Globus pallidus (tissue), 1 donor: ENCODE measurements at places on chromosomes 13 and 19.

- DNase-seq, result no peak
Measured at GRCh38 chr19:15469513-15470297, 5.4 kb upstream of the RASAL3 start.

- no peak for DNase-seq
Measured at GRCh38 chr19:34500656-34501120, 19.1 kb downstream of the WTIP start.

DNA sequence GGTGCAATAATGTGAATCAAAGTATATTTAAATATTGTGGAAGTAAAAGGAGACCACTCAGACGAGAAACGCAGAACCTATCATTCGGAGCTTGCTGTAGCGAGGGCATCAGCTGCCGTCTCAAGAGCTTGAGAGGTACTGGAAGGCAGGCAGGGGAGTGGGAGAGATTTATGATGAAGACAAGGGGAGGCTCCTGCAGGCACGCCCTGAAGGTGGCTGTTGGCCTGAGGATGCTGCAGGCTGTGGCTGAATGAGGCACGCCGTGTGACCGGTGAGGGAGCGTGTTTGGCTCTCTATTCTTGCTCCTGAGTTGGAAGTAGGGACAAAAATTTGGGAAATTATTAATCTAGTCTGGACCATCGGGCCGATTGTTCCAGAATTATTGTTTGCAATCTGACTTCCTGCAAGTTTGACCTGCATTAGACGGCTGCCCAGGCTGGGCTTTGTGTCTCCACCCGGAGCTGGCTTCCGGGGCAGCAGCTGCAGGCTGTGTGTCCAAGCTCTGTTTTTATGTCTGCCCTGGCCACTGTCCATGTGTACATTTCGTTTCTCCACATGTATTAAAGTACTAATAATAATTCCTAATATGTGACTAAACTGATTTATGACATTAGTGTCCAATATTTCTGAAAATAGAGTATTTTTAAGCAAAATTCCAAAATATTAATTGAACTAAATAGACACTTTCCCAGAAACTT lies 91.1 kb upstream of the ANKRD10 start:
- peak; percentile 9 for DNase-seq

DNA sequence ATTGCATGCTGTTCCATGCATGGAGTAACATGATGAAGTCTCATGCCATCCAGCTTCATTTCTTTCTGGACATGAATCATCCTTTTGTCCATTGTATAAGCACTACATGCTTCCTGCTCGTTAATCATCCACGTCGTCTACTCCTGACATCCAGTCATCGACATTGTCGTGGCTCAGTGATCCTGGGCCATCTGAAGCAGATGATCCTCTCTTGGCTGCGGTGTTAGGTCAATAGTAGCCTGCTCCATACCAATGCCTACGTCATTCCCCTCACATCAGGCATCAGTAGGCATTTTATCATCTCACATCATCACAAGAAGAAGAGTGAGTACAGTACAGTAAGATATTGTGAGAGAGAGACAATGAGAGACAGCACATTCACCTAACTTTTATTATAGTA lies 7.9 kb upstream of the MYO16 start:
- DNase-seq, result no peak

DNA sequence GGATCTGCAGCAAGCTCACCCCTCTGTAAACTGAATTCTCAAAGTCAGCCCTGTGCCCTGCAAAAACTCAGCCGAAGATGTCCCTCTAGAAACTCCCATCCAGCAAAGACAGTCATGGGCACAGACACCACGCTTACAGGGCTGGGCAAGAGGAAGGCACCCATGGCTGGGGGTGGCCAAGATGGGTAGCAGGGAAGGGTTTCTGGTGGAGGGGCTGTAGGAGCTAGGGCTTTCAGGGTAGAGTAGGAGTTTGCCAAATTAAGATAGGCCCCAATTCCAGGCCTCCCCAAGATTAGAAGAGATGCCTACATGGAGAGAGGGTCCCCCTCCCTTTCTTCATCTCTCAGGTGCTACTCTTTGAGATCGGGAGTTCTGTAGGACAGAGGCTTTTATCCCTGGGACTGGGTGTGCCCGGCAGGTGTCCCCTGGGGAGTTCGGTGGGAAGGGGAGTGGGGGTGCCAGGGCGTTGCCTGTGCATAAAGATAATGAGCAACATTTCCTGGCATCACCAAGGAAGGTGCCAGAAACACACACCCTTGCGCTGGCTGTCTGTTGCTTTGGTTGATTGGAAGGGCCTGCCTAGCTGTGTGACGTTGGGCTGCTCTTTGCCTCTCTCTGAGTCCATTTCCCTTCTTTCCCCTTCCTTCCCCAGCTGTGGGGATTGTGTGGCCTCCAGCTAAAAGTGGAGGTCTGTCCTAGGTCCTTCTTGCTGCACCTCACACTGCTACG lies 9.4 kb downstream of the NRTN start:
- DNase-seq, result no peak

DNA sequence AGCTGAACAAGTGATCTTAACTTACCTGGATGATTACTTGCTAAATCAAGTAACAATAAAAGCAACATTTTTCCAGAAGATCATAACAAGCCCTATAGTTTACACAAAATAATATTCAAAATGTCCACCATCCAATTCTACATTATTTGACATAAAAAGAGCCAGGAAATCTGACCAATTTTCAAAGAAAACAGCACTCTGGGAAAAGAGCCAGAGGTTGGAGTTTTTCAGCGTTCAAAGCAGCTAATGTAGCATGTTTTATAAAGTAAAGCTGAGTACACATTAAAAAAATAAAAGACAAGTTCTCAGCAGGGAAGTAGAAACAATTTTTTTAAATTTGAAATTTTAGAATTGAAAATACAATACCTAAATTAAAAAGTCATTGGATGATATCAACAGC lies 62.6 kb downstream of the UFM1 start:
- DNase-seq, result no peak

DNA sequence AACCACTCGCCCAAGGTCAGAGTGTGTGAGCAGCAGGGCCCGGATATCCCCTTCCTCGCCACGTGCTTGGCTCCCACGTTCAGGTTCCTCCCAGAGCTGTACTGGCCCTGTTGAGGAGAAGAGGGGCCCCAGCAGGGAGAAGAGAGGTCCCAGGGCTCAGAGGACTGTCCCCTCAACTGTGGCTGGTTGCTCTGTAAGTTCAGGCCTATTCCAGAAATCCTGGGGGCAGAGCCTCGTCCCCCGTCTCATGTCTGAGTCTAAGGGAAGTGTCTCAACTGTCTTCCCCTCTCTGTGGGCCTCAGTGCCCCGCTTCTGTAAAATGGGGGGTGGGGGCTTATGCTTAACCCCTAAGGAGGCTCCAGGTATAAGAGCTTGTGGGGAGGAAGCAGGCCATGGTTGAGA lies 3.9 kb downstream of the PPP5C start:
- DNase-seq, result no peak

DNA sequence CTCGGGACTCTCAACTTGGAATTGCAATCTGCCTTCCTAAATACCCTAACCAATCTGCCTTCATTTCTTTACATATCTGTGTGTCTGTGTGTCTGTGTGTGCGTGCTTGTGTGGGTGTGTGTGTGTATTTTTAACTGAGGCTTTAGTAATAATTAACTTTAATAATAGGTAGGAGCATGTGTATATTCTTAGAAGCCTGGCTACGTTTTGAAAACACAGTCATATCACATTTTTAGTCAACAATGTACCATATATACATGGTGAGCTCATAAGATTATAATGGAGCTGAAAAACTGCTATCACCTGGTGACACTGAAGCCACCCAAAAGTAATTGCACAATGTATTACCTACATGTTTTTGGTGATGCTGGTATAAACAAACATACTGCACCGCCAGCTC lies 65.4 kb upstream of the ATXN8OS start:
- no peak for DNase-seq

DNA sequence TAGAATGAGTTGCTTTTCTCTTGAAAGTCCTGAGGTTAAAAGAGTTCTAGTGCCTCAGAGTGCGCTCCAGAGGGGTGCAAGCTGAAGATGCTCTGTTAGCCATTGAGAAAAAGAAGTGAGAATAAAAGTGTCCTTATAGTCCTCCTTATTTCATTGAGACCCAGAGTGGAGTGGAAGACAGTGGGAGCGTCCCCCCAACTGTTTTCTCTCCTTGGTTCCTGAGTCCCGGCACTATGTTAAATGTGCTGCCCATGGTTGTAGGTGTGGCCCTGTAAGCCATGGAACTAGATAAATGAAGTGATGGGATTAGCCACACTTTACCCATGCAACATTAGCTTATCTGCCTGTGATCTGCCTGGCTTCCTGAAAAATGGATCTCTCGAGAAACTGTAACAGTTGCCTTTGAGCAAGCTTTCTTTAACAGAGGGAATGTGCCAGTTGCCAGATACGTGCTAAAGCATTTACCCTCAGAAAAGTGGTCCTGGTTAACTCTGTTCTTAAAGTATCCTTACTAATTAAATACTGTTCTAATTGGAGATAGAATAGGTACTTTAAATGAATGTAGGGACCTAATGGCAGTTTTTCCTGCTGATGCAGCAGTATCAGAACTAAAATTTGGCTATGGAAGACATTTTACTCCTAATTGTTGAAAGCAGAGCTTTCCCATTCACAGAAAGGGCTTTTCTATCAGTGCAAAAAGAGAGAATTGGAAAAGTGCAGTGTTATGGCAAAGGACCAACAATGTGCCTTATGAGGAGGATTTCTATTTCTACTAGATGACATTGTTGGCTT lies 21.4 kb upstream of the PSG9 start:
- no peak for DNase-seq

GRCh38 chr13:113589961-113590339 lies 5.4 kb downstream of the TFDP1 start:
- DNase-seq, result no peak

- DNase-seq, result no peak
Measured at GRCh38 chr19:52665529-52665928, 27.4 kb upstream of the ZNF83 start.

GRCh38 chr19:14821937-14822336 lies 13.0 kb downstream of the OR7A5 start:
- DNase-seq, result no peak

GRCh38 chr13:73832128-73832588 lies 302.0 kb downstream of the KLF12 start:
- no peak for DNase-seq

DNA sequence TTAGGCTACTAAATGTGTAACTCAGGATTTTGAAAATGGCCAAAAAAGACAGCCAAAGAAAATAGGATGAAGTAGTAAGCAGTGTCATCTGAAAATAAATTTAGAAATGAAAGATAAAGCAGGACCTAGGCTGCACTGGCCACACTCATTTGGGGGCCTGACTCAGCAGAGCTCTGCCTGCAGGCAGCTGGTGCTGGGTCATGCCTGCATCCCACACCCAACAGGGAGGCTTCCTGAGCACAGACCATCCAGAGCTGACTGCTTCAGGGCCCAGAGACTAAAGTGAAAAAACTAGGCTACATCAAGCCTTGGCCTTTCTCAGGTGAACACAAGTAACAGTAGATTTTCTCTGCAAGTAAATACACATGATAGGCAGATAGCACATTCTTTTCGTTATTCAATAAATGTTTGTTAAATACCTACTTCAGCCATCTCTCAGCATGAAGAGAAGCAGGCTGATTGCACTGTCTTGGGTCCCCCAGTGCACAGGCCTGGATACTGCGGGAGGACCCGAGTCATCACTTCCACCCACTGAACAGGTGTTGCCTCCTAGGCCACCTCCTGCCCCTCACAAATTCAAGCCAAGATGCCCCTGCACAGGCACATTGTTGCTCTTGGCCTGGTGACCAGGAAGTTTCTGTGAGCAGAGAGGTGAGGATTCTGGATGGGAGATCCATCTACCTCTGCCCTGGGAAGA lies 284.0 kb downstream of the OXGR1 start:
- no peak for DNase-seq

- DNase-seq, result peak; percentile 33
Measured at GRCh38 chr13:66745307-66745706, 484.8 kb downstream of the PCDH9 start.

- DNase-seq, result no peak
Measured at GRCh38 chr13:109745060-109745459, 41.3 kb downstream of the IRS2 start.

DNA sequence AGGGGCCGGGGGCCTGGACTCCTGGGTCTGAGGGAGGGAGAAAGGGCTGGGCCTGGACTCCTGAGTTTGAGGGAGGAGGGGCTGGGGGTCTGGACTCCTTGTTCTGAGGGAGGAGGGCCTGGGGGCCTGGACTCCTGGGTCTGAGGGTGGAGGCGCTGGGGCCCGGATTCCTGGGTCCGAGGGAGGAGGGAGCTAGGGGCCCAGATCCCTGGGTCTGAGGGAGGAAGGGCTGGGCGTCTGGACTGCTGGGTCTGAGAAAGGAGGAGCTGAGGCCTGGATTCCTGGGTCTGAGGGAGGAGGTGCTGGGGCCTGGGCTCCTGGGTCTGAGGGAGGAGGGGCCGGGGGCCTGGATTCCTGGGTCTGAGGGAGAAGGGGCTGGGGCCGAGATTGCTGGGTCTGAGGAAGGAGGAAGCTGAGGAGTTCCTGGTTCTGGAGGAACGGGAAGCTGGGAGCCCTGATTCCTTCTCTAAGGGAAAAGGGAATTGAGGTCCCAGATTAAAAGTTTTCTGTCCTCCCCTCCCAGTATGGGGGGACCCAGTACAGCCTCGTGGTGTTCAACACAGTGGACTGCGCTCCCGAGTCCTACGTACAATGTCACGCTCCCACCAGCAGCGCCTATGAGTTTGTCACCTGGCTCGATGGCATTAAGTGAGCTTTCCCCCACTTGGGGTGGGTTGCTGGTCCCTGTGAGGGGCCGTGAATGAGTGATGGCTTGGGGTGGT lies 721 bp downstream of the MED25 start:
- no peak for DNase-seq

GRCh38 chr13:106630162-106630561 lies 62.2 kb upstream of the ARGLU1 start:
- DNase-seq, result no peak

GRCh38 chr19:15251749-15252397 lies 19.6 kb upstream of the EPHX3 start:
- DNase-seq, result no peak

- no peak for DNase-seq
Measured at GRCh38 chr13:33109271-33109697, 93.1 kb downstream of the KL start.

DNA sequence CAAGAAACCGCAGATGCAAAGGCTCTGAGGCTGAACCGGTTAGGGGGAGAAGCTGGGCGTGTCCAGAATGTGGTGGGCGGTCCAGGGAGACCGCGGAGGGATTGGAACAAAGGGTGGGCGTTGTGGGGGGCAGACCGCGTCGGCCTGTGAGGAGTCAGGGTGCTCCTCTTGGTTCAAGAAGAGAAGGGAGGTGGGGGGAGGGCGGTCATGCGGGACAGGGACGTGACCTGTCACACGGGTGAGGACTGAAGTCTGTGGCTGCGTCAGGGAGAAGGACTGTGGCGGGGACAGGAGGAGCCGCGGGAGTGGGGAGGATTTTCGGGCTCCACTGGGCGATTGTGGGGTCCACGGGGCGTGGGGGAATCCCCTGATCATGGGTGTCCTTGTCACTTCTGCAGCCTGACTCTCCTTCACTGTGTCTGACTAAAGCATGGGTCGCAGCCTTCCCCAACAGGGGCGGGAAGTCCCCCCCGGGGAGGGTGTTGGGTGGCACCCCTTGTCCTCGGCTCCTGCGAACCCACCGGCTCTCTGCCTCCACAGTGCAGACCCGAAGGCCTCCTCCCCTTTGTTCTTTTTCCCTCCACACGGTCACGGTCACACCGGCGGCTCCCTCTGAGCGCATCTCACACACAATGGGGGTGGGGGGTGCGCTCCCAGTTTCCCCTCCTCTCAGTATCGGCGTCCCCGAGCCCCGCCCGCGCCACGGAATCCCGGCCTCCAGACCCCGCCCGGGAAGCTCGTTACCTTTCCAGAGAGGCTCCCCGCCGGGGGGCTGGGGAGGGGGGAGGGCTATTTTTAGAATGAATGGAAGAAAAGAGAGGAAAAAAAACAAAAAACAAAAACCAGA lies 16.4 kb upstream of the KCNN1 start:
- DNase-seq, result no peak

- peak; percentile 41 for DNase-seq
Measured at GRCh38 chr13:40613192-40613818, 53.1 kb downstream of the FOXO1 start.

GRCh38 chr19:1085676-1086442 lies 9.3 kb downstream of the POLR2E start:
- no peak for DNase-seq
